NCI-H1092 (cell line): ENCODE measurements at places on chromosomes 6 and 20.

DNA sequence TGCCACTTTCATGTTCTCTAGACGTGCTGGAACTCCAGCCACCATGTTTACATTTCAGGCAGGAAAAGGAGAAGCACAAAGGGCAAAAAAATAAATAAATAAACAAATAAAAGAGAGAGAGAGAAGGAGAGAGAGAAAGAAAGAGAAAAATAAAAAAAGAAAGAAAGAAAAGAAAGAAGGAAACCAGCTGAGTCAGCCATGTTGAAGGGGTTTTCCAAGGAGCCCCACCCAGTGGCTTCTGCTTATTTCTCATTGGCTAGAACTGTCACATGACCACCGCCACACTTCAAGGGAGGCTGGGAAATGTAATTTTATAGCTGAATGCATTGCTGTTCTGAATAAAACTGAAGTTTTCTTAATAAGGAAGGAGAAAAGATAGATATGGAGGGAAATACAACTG is 71.1 kb downstream of the BFSP1 start:
- DNase-seq, result no peak

GRCh38 chr6:154361476-154361875 is 4.9 kb upstream of the IPCEF1 start:
- no peak for DNase-seq

GRCh38 chr6:99270826-99271225 is 78.6 kb downstream of the FAXC start:
- no peak for DNase-seq

- no peak for DNase-seq
These were observed 176.5 kb upstream of the RALGAPA2 start for GRCh38 chr20:20888936-20889335.

DNA sequence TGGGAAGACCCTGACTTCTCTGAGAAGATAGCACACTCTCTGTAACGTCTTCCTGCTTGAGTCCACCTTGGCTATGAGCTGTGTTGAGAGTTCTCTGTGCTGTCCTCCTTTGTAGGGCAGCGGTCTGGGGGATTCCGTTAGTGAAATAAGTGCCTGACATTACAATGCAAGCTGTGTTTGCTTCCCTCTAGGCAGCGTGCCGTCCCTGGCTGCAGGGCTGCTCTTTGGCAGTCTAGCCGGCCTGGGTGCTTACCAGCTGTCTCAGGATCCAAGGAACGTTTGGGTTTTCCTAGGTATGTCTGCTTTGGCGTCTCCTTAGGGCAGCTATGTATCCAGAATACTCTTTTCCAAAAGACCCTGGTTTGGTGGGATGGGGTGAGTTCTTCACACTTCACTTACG is 2.8 kb downstream of the TMEM14C start:
- DNase-seq, result no peak

- no peak for DNase-seq
These were observed 13.9 kb upstream of the OCSTAMP start for GRCh38 chr20:46564241-46564957.

- no peak for DNase-seq
These were observed 227.3 kb upstream of the PDE10A start for GRCh38 chr6:165890404-165890735.

- DNase-seq, result no peak
These were observed 50.7 kb downstream of the DSTN start for GRCh38 chr20:17620371-17621228.

- no peak for DNase-seq
These were observed 87.6 kb downstream of the MYB start for GRCh38 chr6:135268740-135269139.

DNA sequence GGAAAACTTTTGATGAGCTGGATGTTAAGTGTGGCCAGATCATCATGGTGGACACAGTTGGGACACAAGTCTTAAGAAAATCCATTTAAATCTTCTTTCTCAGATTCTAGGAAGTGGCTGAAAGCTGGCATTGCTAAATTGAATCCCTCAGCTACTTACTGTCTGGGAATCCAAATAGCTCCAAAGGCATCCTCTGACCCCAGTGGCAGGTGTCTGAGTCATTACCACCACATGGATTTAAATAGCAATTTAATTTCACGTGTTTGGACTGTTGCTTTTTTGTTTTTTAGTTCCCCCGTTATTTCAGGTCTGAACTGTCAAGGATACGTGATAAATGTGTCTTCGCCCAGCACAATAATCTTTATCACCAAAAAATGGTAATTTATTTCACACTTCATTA is 33.2 kb upstream of the HDGFL1 start:
- DNase-seq, result no peak

DNA sequence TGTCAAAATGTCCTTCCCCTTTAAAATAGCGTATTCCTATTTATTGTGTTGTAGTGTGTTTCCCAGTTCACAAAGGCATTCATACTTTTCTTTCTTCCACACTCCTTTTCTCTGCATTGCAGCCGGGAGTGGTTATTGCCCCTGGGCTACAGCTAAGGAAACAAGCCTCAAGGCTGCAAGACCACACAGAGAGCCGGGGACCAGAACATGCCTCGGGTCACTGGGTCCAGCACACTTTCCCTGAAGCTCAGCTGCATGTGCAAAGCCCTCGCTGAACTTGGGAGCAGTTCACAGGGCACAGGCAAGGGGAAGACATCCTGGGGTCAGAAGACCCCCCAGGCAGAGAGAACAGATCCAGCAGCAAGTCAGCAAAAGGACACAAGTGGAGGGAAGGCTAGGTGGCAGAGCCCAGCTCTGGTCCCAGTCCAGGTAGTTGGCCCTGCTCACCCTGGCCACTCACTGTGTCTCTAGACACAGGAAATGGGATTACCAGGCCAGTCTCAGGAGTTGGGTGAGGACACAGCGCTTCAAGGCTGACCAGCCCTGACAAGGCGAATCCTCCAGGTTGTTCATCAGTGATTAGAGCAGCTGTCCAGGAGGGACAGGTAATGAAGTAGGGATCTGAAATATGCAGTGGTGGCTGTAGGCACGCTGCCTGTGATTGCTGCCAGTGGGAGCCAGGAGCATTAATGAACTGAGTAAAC is 118.2 kb downstream of the CD83 start:
- no peak for DNase-seq

- DNase-seq, result no peak
These were observed 54.8 kb downstream of the CEP43 start for GRCh38 chr6:167053895-167054530.

DNA sequence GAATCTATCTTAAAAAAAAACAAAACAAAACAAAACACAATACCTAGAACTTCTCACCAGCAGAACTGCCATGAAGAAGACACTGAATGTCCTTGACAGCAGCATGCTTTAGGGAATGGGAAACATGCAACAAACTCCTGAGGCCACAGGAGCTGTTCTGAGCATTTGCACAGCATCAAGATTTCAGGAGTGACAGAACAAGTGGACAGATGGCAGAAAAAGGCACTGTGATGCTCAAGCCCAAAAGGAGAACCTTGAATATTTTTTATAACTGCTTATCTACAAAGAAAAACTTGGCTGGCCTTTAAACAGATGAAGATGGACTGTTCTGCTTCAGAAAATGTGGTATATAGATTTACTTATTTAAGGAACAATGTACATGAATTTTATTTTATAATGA is 158.9 kb downstream of the RALGAPA2 start:
- no peak for DNase-seq

- DNase-seq, result peak; percentile 73
These were observed 12.3 kb upstream of the TMC2 start for GRCh38 chr20:2523919-2524708.

GRCh38 chr20:33280000-33280680 is 2.9 kb upstream of the BPIFB1 start:
- no peak for DNase-seq

- no peak for DNase-seq
These were observed 101.5 kb downstream of the LCA5 start for GRCh38 chr6:79435746-79436145.

- DNase-seq, result no peak
These were observed 1.1 kb downstream of the SLC22A23 start for GRCh38 chr6:3455569-3456394.

DNA sequence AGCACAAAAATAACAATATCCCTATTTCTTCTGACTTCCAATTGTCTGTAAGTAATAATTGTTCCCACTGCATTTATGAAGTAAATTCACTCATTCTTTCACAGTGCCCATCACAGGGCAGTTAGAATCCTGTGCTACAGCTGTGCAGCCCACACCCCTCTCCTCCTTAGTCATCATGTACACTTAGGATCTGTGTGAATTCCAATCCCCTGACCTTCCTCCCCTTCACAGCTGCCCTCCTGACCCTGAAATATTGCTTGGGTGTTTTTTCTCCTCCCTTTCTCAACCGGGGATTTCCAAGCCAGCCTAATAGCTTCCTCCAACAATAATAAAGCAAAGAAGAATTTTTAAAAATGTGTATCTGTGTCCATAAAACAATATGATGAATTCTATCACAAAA is 91.5 kb upstream of the BEND6 start:
- no peak for DNase-seq

DNA sequence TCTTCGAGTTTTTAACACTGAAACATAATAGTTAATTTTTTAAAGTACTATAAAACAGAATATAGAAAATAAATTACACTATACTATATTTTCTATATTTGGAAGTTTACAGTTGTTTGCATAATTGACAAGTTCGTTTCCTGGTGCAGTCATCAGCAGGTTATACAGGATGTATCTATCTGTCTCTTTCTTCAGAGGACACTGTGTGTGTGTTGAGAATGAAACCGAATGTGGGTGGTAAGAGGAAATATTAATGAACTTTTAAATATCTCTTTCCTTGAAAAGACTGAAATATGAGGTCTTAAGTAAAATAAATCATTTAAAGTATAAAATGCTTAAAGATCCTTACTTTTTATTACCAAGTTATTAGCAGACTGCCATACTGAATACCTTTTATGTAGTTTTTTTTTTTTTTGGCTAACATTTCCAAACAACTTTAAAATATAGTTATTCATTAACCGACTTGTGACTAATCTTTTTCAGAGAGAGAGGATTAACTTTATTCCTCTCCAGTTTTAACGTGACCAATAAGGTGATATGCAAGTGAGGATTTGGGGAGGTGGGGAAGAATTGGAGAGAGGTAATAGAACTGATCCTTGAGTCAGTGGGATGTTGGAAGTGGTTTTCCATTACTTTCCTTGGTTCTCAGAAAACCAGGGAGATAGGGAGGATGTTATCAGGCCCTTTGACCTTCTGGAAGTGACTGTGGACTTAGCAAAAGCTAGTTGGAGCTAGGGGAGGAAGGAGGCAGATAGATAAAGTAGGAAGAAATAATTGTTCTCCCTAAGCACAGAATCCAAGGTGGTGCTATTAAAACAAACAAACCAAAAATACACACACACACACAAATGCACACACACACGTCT is 380.0 kb upstream of the FLRT3 start:
- no peak for DNase-seq

GRCh38 chr20:59696476-59696875 is 92.1 kb downstream of the PHACTR3 start:
- no peak for DNase-seq

DNA sequence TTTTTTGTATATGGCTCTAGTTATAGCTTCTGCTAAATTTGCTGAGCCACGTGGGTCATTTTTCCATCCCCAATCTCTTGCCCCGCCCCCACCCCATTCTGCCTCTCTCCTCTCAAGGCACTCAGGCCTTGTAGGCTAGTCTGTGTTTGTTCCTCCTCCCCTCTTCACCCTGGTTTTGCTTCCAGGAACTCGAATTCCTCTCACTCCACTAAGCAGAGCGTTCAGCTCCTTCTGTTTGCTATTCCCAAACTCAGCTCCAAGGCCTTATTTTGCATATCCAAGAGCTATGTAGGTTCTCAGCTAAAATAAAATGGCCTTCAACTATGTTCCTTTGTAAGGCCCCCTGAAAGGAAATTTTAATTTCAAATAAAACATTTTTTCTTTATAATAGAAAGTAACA is 1293.7 kb downstream of the EPHA7 start:
- DNase-seq, result no peak

DNA sequence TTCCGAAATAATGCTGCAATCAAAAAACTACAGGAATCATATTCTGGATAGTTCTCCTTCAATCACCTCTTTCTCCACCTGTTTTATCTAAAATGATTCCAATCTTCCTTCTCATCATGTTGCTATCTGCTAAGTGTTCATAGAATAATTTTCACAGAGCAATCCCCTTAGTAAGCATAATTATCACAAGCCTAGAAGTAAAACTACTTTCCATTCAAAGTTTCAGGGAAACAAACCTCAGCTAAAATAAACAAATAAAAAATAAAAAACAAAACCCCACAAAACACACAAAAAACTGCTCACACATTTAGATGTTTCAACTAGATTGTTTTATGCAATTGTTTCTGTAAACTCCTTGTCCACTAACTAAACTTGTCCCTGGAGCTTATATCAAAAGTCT is 291.2 kb downstream of the PHACTR1 start:
- no peak for DNase-seq

DNA sequence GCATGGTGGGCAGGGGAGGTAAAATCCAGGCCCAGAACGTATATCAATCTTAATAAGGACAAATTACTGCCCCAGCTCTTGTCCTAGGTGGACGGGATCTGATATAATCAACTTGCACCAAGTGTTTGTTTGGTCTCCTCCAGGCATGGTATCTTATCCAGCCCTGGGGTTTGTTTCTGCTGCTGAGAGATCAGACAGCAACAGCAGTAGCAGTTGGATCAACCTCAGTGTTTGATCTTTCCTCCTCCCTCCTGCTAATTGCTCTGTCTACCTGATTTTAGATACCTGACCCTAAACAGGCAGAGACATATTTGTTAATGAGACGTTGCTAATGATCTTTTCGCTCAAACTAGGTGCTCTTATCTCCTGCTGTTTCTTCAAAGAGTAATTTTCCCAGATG is 100.4 kb upstream of the BACH2 start:
- no peak for DNase-seq

DNA sequence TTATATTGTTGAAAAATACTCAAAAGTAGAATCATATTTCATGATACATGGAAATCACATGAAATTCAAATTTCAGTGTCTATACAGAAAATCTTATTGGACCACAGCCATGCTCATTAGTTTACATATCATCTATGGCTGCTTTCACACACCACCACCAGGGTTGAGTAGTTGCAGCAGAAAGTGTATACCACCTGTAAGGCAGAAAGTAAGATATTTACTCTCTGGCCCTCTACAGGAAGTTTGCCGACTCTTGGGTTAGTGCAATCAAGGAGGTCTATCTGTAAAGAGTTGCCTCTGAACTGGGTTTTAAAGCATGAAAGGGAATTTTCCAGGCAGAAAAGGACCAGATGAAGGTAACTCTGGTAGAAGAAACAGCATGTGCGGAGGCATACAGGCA is 432.3 kb downstream of the DHX35 start:
- no peak for DNase-seq

DNA sequence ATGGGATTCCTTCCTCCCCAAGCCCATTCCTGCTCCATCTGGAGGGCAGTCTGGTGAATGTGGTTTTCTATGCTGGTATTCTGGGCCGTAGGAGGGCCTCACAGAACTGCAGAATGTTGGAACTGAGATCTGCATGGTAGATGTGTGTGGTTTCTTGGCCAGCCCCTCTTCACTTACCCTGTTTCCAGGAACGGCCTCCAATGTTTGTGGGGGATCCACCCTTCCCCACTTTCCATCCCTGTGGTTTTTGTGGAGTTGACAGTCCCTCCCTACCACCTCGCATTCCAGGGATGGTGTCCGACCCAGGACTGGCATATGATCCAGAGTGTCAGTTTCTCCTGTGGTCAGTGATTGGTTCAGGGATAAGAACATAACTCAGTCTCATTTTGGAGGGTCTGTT is 26.7 kb upstream of the TMEM14A start:
- DNase-seq, result no peak

GRCh38 chr20:16004108-16004854 is 569.0 kb downstream of the KIF16B start:
- no peak for DNase-seq

GRCh38 chr6:48563433-48563832 is 452.4 kb upstream of the PTCHD4 start:
- no peak for DNase-seq
